Kidney epithelial cell (primary cell): ENCODE measurements at places on chromosomes 11 and 22. TPM values are rescaled to one million over a fixed set of nuclear protein-coding genes. Genes with fewer than 3 reads are reported as not detected.

Gene NAGA
- total RNA-seq: 26.3 and 28.4 TPM in 2 replicates

Gene NPAS4
- total RNA-seq: not detected in 2 replicates

Gene TMEM138
- total RNA-seq: 28.0 and 38.8 TPM in 2 replicates

Gene HBE1
- not detected in 2 replicates for total RNA-seq

Gene MAJIN
- 0.17 and 0.68 TPM in 2 replicates for total RNA-seq

Gene CTSW
- not detected in 2 replicates for total RNA-seq

Gene KRTAP5-11
- not detected in 2 replicates for total RNA-seq

Gene SLC17A6
- not detected in 2 replicates for total RNA-seq

Gene CHRNA10
- 0.54 and 2.3 TPM in 2 replicates for total RNA-seq

Gene NAALADL1
- 13.2 and 21.7 TPM in 2 replicates for total RNA-seq

Gene MMP13
- 0.13 TPM in 1 of 2 replicates, not detected in the other for total RNA-seq

Gene CRYAB
- 23.9 and 43.5 TPM in 2 replicates for total RNA-seq

Gene CASP5
- not detected in 2 replicates for total RNA-seq

GRCh38 chr11:235609-235996, 539 bp downstream of the SIRT3 start:
- DNase-seq: no peak

GRCh38 chr11:122634501-122634900, 21.0 kb upstream of the UBASH3B start:
- no peak for DNase-seq

DNA sequence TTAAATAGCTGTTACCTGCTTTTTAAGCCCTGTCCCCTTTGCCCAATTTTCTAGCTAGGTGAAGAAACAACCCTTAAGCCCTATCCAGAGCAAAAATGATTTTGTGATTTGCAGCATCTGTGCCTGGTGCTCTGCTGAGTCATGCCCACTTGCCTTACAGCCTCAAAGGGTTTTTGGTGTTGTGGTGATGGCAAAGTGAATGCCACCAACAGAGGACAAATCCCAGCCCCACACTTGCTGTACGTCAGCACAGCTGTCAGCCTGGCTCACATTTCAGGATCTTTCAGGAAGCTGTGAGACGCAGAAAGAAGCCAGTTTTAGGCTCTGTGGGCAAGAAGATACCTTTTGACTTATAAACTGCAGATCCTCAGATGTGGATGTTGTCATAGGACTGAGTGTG, 401.7 kb downstream of the TENM4 start:
- DNase-seq: no peak

DNA sequence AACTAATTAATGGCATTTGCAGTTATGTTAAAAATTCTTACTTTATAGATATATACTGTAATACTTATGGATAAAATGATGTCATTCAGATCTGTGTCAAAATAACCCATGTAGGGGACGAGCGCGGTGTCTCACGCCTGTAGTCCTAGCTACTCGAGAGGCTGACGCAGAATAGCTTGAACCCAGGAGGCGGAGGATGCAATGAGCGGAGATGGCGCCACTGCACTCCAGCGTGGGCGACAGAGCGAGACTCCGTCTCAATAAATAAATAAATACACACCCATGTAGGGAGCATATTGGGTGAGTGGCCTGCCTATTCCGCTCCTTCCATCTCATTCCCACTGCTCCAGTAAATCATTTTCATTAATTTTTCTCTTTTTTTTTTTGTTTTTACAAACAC, 7.1 kb downstream of the SNU13 start:
- DNase-seq: no peak

DNA sequence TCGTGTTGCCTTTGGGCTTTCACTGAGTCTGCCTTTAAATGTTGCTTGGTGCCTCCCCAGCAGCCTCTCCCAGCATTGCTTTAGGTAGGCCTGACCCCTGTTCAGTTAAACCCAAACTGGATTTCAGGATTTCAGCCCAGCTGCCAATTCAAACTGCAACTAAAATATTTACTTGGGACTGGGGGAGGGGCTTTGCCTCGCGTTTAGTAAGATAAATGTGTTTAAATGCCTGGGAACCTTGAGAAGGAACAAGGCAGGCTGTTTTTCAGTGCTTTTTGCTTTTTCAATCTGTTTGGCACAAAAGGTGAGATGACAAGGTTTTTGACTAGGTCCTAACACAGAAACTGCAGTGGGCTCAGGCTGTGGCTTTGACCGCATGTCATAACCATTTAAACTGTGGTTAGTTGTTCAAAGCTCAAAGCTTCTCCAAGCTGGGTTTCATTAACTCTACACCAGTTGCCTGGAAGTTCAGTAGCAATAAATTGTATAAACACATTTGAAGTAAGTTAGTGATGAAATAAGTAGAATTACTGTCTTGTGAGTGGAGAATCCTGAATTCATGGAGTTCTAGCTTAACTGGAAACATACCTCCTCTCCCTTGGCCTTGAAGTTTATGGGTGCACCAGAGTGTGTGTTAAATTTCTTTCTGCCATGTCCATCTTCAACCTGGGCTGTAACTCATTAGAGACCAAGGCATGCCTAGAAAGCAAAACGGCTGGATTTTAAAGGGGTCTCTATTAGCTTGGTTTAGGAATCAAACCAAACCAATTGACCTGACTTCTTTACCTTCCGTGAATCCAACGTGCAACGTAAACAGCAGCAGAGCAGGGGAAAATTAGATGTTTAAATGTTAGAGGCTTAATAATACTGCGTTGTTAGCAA, 3.6 kb downstream of the PKNOX2 start:
- no peak for DNase-seq

DNA sequence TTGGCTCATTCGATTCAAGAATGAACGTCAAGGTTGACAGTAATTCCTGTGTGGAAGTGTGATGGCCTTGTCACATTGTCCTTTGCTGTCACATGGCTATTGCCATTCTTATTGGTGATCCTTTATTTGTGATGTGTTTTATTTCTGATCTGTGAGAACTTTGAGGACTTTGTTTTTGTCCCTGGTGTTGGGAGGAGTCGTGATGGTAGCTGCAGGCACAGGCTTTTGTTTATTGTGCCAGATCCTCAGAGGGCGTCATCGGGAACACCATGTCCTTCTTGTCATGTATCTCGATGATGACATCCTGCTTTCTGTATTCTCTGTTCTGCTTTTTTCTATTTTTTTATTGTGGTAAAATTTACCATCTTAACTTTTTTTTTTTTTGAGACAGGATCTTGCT, 5.6 kb downstream of the PICK1 start:
- no peak for DNase-seq

DNA sequence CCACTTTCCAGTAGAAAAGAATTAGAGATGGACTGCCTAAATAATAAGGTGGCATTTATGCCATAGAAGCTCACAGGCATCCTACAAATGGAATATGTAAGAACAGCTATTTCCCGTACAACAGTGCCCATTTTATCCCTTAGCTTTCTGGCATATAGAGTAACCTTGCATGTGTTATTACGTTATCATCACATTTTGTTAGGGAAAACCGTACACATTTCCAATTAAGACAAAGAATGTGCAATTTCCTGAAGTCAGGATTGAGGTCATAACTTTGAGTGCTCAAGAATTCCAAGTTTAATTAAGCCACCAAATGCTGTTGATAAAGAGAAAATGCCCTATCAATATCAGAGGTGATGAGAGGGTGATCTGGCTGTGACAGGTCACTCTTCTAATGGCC, 58.9 kb downstream of the LDLRAD3 start:
- DNase-seq: no peak

DNA sequence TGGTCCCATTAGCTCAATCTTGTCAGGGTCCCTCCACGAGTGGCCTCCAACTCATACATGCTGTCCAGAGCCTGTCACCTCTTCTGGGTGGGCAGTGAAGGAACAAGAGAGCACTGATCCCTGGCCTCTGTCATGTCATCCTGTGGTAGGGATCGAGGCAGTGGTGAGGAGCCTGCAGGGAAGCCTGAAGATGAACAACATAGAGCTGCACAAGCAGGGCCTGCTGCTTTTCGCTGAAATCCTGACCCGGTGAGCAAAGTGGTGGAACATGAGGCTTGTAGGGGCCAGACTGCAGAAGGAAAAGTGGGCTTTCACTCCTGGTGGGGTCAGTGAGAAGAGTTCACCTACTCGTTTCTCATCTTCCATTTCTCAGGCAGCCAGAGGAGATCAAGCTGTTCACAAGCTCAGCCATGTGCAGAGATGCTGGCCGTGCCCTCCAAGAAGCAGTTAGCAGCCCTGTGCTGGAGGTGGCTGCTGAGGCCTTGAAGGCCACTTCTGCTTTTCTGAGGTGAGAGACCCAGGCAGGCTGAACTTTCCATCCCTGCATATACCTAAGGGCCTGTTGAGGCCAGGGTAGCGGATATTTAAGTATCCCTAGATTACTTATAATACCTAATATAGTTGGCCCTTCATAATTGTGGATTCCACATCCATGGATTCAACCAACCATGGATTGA, 32.9 kb downstream of the MEI1 start:
- DNase-seq: no peak

DNA sequence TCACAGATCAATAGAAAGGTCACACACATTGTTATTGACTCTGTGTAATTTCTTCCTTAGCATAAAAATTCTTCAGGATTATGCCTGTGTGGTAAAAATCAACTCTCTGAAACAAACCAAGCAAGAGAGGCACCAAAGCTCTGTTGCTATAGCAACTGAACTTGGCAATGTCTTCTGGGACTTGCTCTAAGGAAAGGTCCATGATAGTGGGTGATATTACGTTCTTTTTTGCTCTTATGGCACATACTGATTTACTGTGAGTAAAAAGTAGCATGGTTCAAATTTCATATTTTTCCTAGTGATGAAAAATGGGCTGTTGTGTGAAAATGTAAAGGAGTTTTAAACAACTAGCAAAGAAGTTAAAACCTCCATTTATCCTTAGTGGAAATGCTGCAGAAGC, 66.4 kb downstream of the SVIP start:
- no peak for DNase-seq

- no peak for DNase-seq
Measured at GRCh38 chr11:126578426-126578825, 222.9 kb downstream of the ST3GAL4 start.

DNA sequence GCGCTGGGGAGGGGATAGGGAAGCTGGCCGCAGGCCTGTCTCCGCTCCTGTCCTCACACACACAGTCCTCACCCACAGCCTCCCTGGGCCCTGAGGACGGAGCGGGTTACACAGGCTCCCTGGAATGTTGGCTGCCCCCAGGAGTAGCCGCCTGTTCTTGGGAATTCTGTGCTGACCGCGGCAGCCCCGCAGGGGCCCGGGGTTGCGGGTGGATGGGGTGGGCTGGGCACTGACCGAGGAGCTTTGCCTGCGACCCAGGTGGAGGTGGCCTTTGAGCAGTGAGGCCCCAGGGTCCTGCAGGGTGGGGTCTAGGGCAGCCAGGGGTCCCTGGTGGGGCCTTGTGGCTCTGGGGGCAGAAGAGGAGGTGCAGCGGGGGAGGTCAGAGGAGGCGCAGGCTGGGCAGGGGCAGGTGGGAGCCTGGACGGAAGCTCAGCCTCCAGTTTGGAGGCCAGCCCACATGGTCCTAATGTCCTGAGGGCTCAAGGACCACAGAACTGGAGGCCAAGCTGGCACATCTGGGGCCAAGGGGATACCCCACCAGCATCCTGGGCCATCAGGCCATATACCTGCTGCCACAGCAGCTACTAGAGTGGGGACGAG, 6.6 kb upstream of the MRGPRG start:
- DNase-seq: no peak

- no peak for DNase-seq
Measured at GRCh38 chr11:71266114-71266833, 13.9 kb upstream of the SHANK2 start.

DNA sequence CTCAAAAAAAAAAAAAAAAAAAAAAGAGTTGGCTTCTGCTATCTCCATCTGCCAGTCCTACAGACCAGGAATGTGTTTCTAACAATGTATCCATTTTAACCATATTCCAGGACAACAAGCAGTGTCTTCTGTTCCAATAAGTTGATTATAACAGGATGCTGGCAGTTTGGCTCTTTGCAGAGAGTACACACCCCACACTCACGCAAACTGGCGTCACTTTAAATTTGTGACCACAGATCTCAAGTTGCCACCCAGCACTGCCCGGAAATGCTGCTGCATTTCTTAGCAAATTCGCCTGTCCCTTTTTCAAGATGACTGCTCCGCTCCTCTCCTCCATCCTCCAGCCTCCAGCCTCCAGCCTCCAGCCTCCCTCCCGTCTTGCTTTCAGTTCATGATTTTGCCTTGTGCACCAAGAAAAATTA, 44.3 kb downstream of the SCGB1A1 start:
- DNase-seq: no peak

DNA sequence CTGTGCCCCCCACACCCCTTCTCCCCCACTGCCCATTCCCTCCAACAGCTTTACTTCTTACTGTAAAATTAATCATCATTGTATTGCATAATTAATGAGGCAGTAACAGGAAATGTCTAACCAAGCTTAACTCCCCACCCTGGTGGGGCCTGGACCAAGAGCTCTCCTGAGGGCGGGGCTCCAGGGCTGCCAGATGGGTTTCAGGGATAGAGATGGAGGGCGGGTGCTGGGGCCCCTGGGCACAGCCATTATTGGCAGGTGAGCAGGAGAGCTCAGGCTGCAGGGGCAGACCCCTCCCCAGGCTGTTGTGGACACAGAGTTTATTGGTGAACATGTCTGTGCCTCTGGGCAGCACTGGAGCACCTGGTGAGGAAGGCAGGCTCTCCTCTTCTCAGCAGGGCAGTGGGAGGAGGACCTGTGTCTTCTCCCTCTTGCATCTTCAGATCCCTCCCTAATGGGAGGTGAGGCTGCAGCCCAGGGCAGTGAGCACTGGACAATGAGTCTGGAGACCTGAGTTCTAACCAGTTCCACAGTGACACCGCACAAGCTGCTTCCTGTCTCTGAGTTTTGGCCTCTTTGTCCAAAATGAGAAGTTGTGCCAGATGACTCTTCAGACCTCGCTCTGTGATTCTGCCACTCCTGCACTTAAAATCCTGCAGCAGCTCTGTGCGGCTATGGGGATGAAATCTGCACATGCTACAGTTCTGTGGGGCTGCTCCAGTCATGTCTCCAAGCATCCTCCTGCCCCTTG, 233.3 kb downstream of the CEP164 start:
- DNase-seq: no peak

DNA sequence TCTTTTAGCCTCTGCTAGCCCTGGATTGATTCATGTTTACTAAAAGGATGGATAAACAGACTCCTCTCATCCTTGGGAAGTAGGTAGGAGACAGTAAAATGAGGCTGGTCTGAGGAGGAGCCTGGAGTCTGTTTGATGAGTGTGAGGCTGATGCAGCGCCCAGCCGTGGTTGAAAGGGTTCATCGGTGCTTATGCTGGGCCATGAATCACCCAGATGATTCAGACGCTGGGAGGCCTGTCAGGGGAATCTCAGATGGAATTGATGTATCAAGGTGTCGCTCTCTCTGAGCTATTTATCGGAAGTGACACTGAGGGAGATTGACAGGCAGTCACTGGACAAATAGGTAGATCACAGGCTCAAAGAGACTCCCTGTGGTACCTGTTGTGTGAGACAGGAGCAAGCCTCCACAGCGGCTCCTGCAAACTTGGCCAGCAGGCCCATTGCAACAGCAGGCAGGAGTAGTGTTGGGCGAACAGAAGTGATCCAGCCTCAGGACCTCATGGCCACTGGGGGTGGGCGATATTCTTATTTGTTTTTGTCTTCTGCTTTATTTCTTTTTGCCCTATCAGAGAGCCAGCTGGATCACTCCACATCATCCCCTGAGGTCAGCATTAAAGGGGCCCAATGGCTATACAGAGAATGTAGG, 109.9 kb upstream of the CADM1 start:
- DNase-seq: peak; percentile 65

- DNase-seq: no peak
Measured at GRCh38 chr11:37724315-37724714, 1126.3 kb upstream of the RAG2 start.

GRCh38 chr11:66492161-66492865, 12.1 kb downstream of the DPP3 start:
- no peak for DNase-seq

GRCh38 chr11:123062892-123063825, 1.2 kb upstream of the HSPA8 start:
- DNase-seq: no peak

- no peak for DNase-seq
Measured at GRCh38 chr11:134521452-134522289, 109.6 kb upstream of the B3GAT1 start.
